ENCODE measurements at places on chromosomes 16 and 17.
A peak's percentile ranks its signal among the peaks of the same experiment; 100 is the strongest.

- no peak for DNase-seq
Measured at GRCh38 chr17:56317351-56318208, 164.3 kb downstream of the ANKFN1 start.

DNA sequence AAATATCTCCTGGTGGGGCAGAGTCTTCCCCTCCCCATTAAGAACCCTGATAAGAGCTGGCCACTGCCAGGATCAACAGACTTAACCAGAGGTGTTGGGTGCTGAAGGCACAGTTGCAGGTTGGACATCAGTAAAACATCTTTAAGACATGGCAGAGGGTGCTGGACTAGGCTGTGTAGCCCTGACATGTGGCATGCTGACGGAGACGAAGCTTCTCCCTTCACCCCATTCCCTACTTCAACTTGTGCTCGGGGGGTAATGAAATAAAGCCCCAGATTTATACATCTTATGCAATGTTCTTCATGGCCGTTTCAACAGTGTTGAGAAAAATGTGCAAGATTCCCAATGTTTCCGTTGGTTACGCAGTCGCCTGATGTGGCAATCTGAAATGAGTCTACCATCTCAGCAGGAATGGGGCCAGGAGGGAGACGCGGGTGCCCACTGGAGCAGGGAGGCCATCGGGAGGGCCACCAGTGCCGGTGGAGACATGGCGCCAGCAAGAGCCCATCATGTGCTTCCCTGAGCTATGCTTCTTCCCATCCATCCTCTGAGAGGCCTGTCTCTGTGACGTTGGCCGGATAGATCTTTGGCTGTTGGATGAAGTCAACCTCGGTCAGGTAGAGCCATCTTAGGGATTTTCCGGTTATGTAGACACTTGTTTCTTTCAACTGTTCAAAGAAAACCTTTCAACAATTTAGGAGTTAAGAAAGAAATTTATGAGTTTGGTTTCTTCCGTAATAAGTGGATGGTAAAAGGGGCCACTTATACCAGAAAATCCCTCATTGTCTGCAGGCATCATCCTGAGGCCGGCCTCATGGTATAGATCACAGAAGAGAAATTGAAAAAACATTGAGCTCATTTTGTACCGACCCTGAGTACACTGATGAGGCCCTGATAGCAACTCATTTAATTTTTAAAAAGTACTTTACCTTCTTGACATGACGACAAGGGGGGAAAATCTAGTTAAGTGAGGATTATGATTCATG lies 6.4 kb downstream of the IRF8 start:
- DNase-seq, result no peak

DNA sequence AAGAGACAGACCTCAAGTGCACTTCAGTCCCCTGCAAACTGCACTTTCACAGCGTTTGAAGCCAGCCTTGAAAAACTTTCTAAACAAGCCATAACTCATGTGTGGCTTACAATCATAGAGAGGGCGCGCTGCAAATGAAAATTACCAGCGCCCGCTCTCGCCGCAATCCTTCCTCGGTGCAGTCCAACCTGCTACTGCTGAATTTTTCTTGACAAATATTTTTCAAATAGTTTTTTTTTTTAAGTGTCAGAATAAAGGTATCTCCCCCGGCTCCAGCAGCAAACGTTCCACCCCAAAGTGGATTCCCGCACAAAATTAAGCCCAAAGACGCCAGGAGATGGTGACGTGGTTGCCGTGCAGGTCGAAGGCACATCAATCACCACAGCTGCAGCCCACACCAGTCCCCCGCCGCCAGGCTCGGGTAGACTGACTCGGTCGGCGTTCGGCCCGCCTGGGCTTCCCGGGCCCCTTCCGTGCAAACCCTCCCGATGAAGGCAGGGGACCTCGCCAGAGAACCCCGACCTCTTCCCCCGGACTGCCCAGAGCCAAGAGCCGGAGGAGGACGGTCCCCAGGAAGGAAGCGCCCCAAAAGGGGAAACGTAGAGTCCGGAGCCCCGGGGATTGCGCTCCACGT lies 630 bp downstream of the GRB2 start:
- peak; percentile 85 for DNase-seq

DNA sequence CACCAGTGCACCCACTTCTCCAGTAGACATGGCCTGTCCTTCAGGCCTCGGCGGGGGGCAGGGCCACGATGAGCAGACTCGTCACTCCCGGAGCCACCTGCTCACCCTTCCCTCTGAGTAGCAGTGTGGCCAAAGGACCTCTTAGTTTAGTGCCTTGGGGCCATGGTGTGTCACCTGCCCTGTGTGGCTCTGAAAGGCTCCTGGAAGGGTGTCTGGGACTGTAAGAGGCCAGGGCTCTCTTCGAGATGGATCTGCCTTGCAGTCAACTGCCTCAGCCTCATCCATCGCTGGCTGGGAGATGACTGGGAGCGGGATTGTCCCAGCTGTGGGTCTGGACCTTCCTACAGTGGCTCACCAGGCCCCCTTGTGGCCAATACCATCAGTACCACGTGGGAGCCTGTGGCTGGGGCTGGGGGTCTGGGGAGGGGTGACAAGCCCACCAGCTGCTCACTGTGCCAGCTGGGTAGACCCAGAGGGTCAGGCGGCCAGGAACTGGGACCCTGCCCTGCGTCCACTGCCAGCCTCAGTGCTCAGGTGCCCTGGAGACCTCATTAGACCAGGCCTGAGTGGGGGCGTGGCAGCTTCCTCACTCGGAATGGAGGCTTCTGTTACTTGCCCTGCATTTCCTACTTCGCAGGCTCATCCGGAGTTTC lies 133.4 kb downstream of the OR1D5 start:
- peak; percentile 68 for DNase-seq

DNA sequence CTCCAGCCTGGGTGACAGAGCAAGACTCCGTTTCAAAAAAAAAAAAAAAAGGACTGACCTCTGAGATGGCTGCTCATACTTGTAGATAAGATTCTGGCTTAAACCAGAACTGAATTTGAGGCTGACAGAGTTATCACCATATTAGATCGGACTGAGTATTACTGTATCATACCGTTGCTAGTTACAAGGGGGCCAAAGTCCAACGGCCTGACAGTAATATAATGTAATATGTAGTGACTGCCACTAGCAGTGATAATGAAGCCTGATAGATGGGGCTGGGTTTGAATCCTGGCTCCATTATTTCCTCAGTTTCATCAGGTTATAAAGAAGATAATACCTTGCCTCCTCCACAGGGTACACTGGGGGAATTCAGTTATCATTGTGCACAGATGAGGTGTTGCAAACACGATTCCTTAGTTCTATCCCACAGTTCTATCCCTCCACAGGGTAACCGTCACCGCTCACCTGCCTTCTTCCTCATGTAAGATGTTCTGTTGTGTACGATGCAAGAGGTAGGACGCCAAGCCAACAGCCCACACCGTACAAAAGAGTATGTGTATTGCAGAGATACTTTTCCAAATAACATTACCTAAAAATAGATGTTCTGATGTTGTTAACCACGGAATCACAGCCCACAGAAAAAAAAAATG lies 5.2 kb downstream of the TMEM220 start:
- DNase-seq, result no peak

DNA sequence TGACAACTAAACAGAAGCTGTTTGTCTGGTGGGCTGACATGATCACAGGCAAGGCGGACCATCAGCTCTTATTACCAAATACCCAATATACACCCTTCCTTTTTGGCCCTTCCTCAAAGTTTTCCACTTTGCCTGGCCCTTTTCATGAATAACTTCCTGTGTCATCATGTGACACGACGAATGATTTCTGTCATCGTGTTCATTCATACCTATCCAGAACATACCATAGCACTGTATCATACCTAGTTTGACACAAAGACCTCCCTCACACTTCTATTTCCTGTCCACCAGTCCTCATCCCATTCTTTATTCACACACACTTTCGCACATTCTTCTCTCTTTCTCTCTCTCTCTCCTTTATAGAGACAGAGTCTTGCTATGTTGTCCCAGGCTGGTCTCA lies 131.8 kb downstream of the STX8 start:
- DNase-seq, result no peak

DNA sequence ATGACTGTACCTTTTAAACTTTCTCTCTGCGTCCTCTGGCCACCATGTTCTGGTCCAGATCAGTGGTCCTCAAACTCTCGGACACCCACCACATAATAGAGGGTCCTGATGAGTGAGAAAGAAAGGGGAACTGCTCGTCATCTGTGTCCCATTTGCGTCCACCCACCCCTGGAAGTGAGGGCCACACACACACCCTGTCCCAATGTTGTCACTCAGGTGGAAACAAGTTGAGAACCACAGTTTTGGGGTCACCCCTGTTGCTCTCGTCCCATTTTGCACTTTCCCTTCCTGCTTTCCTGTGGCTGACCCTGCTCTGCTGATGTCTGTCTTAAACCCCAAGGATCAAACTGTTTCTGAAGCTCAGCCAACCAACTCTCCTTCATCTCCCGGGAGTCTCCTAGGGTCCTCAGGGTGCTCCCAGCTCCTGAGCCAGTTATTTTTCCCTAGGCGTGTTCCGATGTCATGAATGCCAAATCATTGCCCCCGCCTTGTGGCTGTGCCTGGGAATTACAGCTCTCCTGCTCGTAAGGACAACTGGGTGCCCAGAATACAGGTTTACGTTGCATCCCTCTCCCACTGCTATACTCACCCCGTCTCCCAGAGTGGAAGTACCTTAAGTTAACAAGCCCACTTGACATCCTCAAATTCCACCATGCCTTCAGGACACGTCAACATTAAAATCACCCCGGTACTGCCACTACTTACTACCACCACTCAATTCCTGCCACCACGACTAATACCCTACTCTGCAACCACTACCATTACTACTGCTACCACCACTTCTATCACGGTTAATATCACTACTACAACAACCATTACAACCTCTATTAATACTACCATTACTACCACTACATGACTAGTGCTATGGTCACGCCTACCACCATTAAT lies 26.0 kb upstream of the HNF1B start:
- no peak for DNase-seq

DNA sequence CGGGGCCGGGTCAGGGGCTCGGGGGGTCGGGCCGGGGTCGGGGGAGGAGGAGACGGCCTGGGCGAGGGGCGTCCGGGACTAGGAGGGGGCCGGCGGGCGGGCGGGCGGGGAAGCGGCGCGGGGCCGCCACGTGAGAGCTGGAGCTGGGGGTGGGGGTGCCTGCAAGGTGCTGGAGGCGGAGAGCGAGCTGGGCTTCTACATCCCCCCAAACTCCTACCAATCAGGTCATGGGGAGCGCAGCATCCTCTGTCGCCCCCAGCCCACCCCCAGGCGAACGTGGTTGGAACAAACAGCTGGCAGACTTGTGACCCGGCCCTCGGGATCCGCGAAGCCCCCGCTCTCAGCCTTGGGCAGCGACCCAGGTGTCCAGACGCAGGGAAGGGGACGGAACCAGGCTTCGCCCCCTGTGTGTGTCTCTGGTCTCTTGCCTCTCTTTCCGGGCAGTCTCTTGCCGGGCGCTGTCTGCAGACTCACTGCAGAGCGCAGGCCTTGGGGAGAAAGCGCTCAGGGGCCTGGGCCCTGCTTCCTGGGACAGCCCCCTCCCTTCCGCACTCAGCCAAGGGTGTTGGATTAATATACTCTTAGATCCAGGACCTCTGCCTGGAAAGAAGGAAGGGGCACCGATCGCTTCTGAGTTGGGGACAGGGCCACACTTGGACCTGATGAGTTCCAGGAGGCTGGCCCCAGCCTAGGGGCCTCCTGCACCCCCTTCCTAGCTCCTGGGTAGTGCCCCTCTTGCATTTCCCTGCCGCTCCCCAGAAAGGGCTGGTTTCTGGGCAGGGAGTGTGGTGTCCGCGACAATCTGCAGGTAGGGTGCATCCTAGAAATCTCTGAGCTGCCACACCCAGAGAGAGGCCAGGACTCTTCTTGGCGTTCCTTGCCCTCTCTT lies 722 bp downstream of the RASL10B start:
- DNase-seq, result no peak

- no peak for DNase-seq
Measured at GRCh38 chr17:61926826-61927207, 965 bp downstream of the INTS2 start.

DNA sequence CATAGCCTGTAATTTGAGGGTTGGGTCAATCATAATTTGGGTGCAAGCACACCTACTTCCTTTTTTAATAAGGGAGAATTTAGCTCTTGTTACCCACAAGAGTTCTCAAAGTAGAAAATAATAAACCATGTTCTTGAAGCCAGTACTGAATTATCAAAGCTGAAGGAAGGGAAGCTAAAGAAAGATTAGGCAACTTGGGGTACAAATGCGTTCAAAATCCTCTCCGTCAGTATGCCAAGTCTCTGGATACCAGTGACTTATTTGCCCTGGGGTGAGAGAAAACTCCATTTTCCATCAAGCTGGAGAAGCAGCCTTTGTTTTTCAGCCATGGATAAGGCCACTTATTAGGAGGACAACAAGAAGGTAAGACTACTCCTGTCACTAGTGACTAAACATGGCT lies 23.5 kb upstream of the DHRS13 start:
- no peak for DNase-seq

- no peak for DNase-seq
Measured at GRCh38 chr16:910181-910580, 60.6 kb downstream of the LMF1 start.

- DNase-seq, result no peak
Measured at GRCh38 chr17:33475594-33475993, 182.5 kb upstream of the ASIC2 start.

Measured in activated effector memory CD4-positive, alpha-beta T cell treated with anti-CD3 and anti-CD28 coated beads, Interleukin-2, amount 50 U/mL, for 16 hours (primary cell).